ENCODE measurements at places on chromosomes 11 and 22.

DNA sequence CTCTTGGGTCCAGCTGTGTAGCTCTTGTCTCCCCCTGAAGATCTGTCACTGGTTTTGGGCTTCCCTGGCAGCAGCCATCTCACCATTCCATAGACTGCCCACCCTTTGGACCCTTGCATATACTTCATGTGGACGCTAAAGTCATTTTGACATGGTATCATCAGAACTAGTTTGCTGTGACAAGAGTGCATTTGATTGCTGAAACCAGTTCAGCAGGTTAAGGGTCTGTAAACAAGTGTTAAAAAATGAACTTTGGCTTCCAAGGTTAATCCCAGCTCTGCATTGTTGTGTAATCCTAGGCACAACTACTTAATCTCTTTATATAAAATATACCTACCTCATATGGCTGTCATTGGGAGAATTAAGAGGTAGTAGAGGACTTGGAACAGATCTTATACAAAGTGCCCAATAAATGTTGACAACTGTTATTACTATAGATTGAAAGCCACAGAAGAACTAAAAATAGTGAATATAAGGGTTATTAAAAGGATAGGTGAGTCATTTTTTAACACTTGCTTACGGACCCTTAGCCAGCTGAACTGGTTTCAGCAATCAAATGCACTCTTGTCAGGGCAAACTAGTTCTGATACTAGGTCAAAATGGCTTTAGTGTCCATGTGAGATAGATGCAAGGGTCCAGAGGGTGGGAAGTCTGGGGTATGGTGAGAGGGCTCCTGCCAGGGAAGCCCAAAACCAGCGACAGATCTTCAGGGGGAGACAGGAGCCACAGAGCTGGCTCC is 29.4 kb downstream of the CCDC90B start:
- no peak for DNase-seq

DNA sequence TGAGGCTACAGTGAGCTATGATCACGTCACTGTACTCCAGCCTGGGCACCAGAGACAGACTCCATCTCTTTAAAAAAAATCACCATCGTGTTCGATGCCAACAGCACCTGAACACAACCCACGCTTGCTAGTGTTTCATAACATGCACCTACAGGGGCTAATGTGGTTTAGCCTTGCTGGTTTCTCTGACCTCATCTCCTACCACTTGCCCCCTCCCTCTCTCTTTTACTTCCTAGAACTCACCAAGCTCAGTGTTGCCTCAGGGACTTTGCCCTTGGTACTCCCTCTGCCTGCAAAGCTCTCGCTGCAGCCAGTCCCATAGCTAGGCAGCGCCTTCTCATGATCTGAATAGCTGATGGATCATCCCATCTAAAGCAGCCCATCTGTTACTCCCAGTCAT is 99.8 kb downstream of the FBXO7 start:
- DNase-seq: no peak

DNA sequence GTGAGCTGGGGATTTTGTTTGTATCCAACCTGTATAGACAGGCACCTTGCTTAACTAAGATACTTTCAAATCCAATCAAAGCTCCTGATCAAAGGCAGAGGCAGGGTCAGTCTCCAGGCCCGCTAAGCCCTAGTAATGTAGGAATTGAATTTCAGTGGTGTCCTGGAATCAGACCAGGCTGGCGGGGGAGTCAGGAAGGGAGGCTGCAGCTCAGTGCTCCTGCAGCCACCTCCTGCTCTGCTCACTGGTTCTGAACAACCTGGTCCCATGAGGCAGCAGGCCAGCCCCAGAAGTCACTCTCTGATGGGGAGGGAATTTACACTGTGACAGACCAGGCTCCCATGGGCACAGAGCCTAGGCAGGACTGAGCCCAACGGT is 38.5 kb upstream of the GALNT18 start:
- DNase-seq: no peak

DNA sequence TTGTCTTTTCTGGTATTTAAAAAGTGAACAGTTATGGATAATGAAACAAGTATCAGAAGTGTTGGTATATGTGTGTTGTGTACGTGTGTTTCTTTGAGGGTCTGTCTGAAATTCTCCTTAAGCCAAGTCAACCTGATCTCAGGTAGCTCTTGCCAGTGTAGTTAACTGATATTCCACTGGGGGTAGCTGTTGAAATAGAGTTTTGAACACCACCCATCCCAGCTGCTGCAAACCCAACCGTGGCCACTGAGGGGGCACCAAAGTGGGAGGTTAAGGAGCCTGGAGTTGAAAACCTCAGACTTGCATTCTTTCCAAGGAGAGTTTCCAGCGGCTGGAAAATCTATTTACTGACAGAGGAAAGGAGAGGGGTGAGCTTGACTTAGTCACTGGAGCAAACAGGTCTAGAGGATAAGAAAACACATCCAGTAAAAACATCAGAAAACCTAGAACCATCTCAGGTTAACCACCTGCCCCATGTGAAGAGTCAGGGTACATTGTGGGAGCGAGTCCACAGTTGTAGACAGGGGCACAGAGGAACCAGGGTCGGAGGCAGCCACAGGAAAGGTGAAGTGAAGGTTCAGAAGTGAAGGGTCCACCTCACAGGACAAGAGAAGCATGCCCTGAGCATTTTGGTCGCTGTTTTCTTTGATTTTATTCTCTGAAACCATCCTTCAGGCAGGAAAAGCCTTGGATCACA is 8.8 kb upstream of the CUL5 start:
- DNase-seq: no peak

- DNase-seq: no peak
These were observed 89.6 kb upstream of the API5 start for GRCh38 chr11:43222215-43222614.

DNA sequence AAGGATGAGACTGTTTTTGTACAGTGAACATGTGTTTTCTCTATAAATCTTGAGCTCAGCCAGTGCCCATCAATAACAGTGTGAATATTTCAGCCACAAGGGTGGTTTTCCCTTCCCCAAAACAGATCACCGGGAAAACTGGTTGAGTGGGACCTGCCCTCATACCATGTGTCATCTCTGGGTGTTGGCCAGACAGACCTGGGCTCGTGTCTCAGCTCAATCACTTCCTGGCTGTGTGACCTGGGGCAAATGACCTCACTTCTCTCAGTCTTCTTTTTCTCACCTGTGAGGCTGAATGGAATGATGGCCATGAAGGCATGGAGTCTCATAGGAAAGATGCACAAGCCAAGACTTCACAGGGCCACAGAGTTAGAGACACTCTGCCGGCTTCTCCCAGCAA is 74.7 kb downstream of the COMMD9 start:
- DNase-seq: no peak

GRCh38 chr11:73206801-73207200 is 11.3 kb upstream of the P2RY2 start:
- no peak for DNase-seq

DNA sequence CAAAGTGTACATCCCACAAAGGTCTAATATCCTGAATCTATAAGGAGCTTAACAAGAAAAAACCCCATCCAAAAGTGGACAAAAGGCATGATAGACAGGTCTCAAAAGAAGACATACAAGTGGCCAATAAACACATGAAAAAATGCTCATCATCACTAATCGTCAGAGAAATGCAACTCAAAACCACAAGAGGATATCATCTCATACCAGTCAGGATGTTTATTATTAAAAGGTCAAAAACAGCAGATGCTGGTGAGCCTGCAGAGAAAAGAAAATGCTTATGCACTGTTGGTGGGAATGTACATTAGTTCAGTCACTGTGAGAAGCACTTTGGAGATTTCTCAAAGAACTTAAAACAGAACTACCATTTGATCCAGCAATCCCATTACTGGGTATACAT is 12.7 kb downstream of the LGALS12 start:
- no peak for DNase-seq

GRCh38 chr22:20979243-20979809 is 2.8 kb upstream of the LZTR1 start:
- peak; percentile 91 for DNase-seq
